ENCODE measurements at places on chromosomes 7 and 10.

GRCh38 chr7:115844857-115845256 is 185.7 kb downstream of the TFEC start:
- no peaks in the 10 kb centered on the region for H3K27me3 ChIP-seq
- DNase-seq, result no peak

DNA sequence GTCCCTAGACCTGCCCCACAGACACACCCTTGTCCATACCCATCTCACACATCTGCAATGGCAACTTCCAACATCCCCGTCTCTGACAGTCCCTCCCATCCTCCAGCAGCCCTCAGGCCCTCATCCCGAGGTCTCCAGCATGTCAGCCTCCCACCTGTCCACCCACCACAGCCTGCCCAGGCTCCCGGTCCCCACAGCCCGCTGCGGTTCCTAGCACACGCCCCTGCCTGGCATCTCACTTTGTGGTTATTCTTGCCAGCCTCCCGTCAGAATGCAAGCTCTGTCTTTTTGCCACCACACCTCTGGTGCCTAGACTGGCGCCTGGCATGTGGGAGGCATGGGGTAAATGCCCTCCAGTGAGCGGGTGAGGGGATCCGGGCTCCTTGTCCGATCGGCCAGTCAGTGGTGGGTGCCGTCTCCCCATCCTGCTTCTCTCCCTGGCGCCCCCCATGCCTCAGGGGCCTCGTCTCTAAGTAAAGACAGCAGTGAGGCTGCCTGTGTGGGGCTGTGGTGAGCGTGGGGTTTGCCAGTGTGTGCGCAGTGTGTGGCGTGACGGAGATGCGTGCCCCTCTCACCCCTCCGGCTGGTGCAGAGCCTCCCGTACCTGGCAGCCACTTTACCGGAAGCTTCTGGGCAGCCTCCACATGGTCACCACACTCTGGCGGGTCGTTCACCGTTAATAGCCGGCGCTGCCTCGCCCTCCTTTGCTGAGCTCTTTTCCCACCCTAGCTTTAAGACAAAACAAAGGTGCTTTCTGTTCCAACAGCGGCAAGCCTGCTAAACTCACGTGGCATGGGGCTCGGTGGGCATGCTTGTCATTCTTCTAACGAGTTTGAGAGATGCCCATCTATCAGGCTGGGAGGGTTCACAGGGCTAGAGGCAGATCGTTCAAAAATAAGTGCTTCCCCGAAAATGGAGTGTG is 28.5 kb upstream of the TTYH3 start:
- H3K4me1 ChIP-seq, result no peaks in the 10 kb centered on the region
- H3K27ac ChIP-seq, result no peak overlapping the region
- no peak for DNase-seq
- no peaks in the 10 kb centered on the region for H3K27me3 ChIP-seq
- peaks cover 3% of the 10 kb centered on the region for H3K36me3 ChIP-seq

DNA sequence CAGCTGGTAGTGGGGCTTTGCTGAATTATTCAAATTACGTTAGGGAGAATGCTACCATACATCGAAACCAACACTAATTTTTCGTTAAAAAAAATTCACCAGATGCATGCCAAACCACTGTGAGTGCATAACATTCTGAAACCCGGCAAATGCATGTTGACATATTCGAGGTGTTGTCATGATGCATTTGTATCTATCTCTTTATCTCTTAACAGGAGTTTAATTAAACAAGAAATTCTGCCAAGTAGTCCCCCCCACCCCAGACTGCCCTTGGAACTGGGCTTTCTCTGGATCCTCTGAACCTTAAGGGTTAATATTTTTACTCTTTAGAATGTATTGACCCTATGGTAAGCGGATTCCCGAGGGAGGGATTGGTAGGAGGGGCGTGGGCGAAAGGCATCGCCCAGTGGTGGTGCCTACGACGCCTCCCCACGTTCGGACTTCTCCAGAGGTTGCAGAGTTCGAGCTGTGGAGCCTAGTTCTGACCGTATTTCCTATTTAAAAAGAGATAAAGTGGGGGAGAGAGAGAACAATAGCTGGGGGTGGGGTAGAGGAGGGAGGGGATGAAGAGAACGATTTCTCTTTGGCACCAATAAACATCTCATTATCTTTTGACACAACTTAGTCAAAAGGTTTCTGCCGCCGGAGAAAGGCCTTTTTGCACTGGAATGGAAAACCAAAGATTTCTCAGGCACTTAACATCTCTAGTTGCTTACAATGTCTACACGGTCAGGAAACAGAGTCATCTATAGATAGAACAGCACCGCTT is 7.2 kb downstream of the DLX6 start:
- no peak overlapping the region for H3K27ac ChIP-seq
- H3K4me1 ChIP-seq, result peaks cover 8% of the 10 kb centered on the region
- peaks cover 40% of the 10 kb centered on the region for H3K27me3 ChIP-seq
- no peak overlapping the region for H3K4me3 ChIP-seq
- DNase-seq, result no peak

DNA sequence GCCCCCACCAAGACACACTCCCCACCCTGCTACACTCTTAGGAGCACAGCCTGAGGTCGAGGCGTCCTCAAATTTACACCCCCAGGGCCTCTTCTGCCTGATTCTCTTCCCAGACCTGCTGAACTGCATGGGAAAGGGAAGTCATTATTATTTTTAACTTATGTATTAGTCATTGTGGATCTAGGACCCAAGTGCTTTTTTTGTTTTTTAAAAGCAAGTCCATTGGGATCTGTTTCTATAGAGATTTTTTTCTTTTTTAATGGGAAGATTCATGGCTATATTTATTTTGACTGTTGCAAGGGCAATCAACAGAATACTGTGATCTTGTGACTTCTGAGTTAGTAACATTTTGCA is 203.8 kb downstream of the ZMYND11 start:
- H3K4me1 ChIP-seq, result peaks cover 2% of the 10 kb centered on the region
- no peak overlapping the region for H3K27ac ChIP-seq
- no peak for DNase-seq
- peaks cover 5% of the 10 kb centered on the region for H3K36me3 ChIP-seq
- no peak overlapping the region for H3K4me3 ChIP-seq
- no peaks in the 10 kb centered on the region for H3K27me3 ChIP-seq

GRCh38 chr10:12238821-12239220 is 42.8 kb downstream of the CDC123 start:
- H3K4me1 ChIP-seq, result no peaks in the 10 kb centered on the region
- peaks cover 2% of the 10 kb centered on the region for H3K36me3 ChIP-seq
- no peak overlapping the region for H3K27ac ChIP-seq
- H3K27me3 ChIP-seq, result no peaks in the 10 kb centered on the region
- H3K4me3 ChIP-seq, result no peak overlapping the region

- no peak for DNase-seq
- H3K27ac ChIP-seq, result no peak overlapping the region
- H3K4me1 ChIP-seq, result no peaks in the 10 kb centered on the region
- no peak overlapping the region for H3K4me3 ChIP-seq
- no peaks in the 10 kb centered on the region for H3K27me3 ChIP-seq
These were observed 6.9 kb upstream of the FRAT2 start for GRCh38 chr10:97341416-97341815.

DNA sequence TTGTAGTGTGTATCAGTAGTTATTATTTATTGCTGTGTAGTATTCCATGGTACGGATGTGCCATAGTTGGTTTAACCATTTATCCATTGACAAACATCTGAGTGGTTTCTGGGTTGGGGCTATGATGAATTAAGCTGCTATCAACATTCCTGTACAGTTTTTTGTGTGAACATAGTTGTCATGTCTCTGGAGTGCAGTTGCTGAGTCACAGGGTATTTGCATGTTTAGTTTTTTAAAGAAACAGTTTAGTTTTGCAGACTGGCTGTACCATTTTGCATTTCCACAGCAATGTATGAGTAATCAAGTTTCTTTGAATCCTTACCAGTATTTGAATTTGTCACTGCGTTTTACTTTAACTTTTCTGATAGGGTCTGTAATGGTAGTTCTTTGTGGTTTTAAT is 516.7 kb upstream of the CELF2 start:
- H3K36me3 ChIP-seq, result no peaks in the 10 kb centered on the region
- no peak for DNase-seq
- H3K27ac ChIP-seq, result no peak overlapping the region
- H3K4me3 ChIP-seq, result no peak overlapping the region

DNA sequence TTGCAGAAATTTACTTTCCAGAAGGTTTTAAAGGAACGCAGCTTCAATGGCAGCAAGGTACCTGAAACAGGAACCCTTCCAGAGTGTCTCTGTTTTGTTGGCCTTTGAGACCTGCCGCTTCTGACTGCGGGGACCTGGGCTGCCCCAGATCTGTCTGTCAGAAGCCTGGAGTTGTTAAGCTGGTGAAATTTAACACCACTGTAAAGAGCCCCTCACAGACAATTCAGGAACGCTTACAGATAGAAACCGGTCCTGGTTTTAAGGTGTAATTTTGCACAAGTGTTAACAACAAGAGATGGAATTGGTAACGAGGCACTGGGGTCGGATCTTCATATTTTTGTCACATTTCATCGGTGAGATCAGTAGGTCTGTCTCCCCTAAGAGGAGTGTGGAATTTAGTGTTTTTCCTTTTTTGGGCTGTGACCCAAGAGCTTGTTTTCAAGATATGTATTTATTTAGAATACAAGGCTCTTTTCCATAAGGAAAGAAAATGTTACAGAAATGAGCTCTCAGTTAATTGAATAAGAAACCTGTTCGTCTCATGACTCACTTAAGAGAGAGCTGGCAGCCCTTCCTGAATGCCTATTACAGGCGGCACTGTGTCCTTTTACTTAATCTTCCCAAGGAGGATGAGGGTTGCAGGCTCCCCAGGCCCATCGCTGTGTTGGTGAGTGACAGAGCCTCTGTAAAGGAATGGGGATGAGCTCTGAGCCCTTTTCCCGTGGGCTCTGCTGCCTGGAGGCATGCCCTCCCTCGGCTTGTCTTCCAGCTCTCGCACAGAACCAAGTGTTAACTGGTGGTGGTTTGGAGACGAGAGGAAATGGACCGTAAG is 168.7 kb downstream of the CUX1 start:
- H3K27me3 ChIP-seq, result no peaks in the 10 kb centered on the region
- no peak for DNase-seq
- peaks cover 11% of the 10 kb centered on the region for H3K4me1 ChIP-seq
- H3K36me3 ChIP-seq, result no peaks in the 10 kb centered on the region

DNA sequence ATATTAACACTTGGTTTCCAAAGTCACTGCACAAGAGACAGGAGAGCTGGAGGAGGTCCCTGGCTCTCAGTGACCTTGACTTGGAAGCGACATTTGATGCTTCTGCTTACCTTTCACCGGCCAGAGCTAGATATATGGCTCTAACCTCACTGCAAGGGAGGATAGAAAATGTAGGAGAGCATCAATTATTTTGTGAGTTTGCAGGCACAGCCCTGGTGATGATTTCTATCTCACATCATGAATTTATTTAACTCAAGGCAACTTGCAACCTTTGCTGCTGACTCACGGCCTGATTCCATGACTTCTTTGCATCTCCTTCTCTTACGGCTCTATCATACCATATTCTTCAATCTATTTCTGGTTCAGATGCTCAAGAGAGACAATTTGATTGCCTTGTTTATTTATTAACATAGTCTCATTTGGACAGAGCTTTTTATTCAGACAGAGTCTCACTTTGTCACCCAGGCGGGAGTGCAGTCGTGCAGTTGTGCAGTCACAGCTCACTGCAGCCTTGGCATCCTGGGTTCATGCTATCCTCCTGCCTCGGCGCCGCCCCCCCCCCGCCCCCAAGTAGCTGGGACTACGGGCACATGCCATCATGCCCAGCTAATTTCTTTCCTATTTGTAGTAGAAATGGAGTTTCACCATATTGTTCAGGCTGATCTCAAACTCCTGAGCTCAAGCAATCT is 196.0 kb downstream of the REEP3 start:
- no peak for DNase-seq
- H3K4me1 ChIP-seq, result peaks cover 9% of the 10 kb centered on the region
- H3K36me3 ChIP-seq, result no peaks in the 10 kb centered on the region
- no peak overlapping the region for H3K4me3 ChIP-seq
- no peaks in the 10 kb centered on the region for H3K27me3 ChIP-seq
- H3K27ac ChIP-seq, result no peak overlapping the region

- DNase-seq, result no peak
- no peaks in the 10 kb centered on the region for H3K27me3 ChIP-seq
- no peak overlapping the region for H3K27ac ChIP-seq
- no peak overlapping the region for H3K4me3 ChIP-seq
These were observed 591.4 kb downstream of the SORCS1 start for GRCh38 chr10:106573106-106573505.

- H3K27me3 ChIP-seq, result no peaks in the 10 kb centered on the region
- H3K36me3 ChIP-seq, result no peaks in the 10 kb centered on the region
- no peak overlapping the region for H3K27ac ChIP-seq
- H3K4me1 ChIP-seq, result no peaks in the 10 kb centered on the region
- no peak overlapping the region for H3K4me3 ChIP-seq
- peak; percentile 21 for DNase-seq
These were observed 40.0 kb upstream of the SORBS1 start for GRCh38 chr10:95601116-95601719.

All from T-cell (primary cell).